ENCODE measurements at places on chromosomes 7 and 10.

DNA sequence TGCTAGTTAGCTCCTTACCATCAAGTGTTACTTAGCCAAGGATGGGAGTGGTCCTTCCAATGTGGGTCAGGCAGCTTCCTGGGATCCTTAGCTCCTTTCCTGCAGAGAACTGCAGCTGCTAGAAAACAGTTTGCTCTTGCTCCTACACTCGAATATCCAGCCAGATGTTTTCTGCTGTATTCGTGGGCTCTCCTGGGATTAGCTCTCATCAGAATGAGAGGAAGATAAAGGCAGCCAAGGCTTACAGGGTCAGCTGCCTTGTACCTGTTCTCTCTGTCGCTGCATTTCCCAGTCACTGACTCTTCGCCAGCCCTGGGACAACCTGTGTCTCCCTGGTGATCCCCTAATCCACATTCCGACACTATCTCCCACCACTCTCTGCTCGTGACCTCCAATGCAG, 29.0 kb downstream of the NEUROD6 start:
- DNase-seq, result no peak

- DNase-seq, result no peak
These were observed 117.2 kb downstream of the PIP4K2A start for GRCh38 chr10:22597138-22597537.

DNA sequence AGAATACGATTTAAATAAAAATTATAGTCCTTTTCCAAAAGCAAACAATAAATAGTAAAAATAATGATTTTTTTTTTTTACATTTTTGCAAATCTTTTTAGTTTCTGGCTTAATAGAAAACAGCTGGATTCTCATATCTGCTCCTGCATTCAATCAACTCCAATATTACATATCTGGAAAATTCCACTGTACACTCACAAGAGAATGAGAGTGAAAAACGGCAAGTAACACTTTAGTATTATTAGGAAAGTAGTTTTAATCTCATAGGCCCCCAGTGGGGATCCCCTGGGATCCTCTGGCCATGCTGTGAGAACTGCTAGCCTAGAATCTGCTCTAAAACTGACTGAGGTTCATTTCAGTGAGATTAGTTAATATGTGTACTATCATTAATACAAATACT, 128.6 kb upstream of the LRRN3 start:
- DNase-seq, result no peak

- DNase-seq, result no peak
These were observed 134.8 kb upstream of the SEMA3C start for GRCh38 chr7:81053623-81054022.

- DNase-seq, result no peak
These were observed 422.2 kb upstream of the ANKRD30A start for GRCh38 chr10:36703179-36703578.

GRCh38 chr7:150848111-150848510, 4.2 kb upstream of the AOC1 start:
- DNase-seq, result no peak

DNA sequence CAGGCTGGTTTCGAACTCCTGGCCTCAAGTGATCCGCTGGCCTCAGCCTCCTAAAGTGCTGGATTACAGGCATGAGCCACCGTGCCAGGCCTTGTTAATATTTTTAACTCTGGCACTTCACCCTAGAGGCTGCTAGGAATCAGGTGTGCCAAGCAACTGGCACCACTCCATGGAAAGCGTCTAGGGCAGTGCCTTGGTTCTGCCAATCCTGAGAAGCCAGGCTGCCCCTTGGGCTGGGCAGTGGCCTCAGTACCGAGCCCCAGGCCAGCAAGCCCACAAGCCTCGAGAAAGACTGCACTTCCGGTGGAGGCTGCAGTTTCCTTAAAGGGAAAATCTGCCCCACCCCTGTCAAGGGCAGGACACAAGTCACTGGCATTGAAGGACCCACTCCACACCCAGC, 11.3 kb downstream of the ALKBH4 start:
- DNase-seq, result no peak

GRCh38 chr10:110354322-110354766, 49.6 kb upstream of the SMNDC1 start:
- peak; percentile 60 for DNase-seq

DNA sequence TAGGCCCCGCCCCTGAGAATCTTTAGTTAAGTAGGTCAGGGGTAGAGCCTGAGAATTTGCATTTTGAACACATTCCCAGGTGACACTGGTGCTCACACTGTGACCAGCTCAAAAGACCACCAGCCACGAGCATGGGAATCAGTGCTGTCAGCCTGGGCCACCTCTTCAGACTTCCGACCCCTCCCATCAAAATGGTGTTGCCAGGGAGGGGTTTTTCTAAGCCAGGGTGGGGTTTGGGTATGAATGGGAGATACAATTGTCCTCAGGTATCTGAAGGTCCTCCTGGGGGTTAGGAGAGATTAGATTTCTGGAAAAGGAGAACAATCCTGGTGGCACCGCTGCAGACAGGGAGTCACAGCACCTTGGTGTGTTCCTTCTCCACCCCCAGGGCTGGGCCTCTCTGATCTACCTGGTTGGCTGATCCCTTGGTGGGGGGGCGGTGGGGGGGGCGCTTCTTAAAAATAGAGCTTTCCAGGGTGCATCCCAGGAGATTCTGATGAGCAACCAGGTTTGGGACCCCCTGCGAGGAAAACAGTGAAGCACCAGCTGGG, 111.5 kb upstream of the ANLN start:
- no peak for DNase-seq

DNA sequence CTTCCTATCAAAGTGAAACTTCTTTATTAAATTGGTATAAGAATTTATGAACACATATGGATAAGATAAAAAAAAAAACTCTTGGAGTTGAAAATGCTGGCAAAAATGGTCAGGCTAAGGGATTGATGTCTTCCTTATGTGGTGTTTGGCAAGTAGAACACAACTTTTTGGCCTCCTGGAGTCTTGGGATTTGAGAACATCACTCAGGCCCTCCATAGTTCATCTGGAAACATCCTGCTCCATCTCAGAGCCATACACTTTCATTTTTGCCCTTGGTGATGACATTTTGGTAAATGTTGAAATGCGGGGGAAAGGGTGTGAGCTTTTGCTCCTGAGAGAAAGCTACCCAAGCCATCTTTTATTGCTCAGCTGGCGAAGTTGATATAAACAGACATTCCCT, 27.5 kb upstream of the BTBD16 start:
- DNase-seq, result no peak

- DNase-seq, result no peak
These were observed 28.7 kb downstream of the GHRHR start for GRCh38 chr7:30992414-30992813.

DNA sequence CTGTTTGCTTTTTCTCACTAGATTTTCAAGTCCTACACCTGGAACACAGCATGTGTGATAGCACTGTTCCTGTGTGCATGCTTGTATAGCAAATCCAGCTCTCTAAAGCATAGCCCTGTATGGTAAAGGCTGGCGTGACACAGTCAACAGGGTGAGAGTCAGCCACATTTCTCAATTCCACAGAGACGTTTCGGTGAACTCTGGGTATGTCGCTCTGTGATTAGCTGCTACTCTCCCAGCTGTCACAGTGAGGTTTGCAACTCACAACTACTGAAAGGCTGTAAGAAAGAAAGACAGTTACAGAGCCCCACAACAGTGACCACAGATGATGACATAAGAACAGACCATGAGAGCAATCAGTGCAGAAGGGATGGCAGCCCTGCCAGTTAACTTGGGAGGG, 170.6 kb upstream of the IMMP2L start:
- no peak for DNase-seq

- DNase-seq, result no peak
These were observed 95.9 kb downstream of the CUX1 start for GRCh38 chr7:101913247-101913721.

- no peak for DNase-seq
These were observed 5.5 kb upstream of the IKZF1 start for GRCh38 chr7:50298811-50299562.

- no peak for DNase-seq
These were observed 217.4 kb upstream of the KLF14 start for GRCh38 chr7:130951303-130951975.

DNA sequence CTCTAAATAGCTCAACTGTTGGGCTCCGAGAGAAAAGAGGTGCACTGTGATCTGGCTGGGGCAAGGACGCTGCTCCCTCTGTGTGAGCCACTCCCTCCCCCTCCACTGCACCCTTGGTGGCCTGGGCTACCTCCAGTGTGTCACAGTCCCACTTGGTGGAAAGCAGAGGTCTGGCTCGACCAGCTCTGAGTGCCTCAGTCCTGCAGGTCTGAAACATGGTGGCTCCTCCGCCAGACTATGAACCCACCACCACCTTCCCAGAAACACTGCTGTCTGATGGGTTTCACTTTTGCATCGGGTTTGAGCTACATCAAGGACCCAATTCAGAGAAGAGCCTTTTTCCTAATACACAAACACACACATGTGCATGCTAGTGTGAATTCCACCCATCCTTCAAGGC, 500.1 kb downstream of the RPS24 start:
- no peak for DNase-seq

- no peak for DNase-seq
These were observed 682 bp downstream of the TBXAS1 start for GRCh38 chr7:139829775-139830117.

DNA sequence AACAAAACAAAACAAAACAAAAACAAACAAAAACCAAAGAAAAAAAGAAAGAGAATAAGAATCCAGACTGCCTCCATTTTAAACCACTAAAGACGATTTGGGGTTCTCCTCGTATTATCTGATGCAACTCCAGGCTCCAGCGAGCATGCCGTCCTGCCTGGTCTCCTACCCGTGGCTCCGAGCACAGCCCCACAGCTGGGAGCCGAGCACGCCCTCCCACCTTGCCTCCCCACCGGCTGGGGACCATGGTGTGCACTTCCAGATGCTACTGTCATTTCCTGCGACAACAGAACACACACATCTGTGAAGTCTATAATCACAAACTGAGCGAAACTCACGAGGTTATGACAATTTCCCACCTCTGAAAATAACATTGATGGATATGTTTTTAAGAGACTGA, 113.1 kb downstream of the ADARB2 start:
- no peak for DNase-seq

GRCh38 chr7:77258593-77258992, 59.0 kb upstream of the FGL2 start:
- peak; percentile 64 for DNase-seq

- DNase-seq, result no peak
These were observed 1.9 kb downstream of the SCART1 start for GRCh38 chr10:133455611-133456031.

DNA sequence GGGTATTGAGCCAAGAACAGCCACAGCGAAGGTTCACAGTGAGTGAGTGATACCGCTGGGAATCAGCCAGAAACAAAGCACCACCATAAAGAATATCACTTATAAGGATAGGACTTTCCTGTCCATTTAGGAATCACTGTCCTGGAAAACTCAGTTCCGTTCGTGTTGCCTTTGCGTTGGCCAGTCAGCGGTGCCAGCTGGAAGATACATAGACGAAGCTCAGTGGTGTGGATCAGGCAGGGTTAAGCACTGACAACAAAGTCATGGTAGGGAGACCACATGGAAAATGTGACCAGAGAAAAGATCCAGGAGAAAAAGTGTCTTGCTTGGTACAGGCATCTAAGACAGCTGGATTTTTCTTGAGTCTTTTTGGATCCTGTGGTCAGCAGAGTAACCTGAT, 579.7 kb upstream of the DPP6 start:
- DNase-seq, result no peak

DNA sequence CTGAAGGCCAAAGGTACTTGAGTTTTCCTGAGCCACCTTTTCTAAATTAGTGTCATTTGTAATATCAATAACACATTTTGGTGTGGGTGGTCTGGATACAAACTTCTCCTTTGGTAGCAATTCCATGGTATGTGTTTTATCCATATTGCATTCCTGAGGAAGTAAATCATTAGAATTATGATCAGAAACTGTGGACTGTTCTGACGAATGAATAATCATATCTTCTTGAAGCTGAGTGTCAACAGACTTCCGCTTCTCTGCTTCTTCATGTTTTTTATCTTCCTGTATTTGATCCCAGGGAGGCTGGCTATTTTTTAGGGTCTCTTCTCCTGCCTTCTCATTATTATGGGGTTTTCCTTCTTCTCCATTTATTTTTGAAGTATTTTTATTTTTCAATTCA, 81.4 kb downstream of the NRBF2 start:
- DNase-seq, result no peak

DNA sequence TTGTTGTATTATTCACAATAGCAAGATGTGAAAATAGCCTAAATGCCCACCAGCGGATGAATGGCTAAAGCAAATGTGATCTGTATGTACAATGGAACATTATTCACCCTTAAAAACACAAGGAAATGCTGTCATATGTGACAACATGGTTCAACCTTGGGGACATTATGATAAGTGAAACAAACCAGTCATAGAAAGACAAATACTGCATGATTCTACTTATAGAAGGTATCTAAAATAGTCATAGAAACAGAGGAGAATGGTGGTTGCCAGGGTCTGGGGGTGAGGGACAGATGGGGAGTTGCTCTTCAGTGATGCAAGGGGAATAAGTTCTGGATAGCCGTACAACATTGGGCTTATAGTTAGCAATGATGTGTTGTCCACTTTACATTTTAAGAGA, 58.4 kb downstream of the NRF1 start:
- DNase-seq, result no peak

DNA sequence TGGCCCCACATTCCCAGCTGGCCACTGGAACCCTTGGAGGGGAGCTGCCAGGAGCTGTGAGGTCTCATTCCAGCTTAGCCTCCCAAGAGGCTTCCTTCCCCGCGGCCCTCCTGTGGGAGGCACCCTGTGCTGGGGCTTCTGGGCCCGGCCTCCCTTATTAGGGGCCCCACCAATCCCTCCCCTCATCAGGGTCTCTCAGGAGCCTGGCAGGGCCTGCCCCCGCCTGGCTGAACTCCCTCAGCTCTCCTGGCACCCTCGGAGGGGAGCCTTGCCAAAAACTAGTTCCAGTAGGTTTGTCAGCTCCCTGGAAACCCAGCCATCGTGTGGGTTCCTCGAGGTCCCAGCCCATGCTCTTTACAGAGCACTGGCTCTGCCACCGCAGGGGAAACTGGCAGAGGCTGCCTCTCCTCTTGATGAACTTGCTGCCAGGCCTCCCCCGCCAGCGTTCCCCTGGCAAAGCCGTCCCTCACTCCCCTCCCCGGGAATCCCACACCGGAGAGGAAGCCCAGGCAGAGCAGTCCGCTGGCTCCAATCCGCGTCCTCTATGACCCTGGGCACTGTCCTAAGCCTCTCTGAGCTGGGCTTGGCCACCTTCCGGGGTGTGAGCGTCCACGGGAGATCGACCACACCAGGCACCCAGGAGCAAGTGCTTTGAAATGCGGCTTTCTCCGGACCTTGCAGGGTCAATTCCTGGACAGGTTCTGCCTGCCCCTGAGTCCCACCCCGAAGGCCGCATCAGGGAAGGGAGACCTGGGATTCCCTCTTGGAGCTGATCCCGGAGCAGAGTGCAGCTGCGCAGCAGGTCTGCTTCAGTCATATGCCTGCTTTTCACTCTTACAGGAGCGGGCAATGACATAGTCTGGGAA, 139.8 kb downstream of the ARHGAP22 start:
- DNase-seq, result no peak

GRCh38 chr10:72552857-72553256, 73.0 kb downstream of the MICU1 start:
- no peak for DNase-seq

- no peak for DNase-seq
These were observed 3.4 kb upstream of the MYL7 start for GRCh38 chr7:44144426-44144967.

GRCh38 chr7:120991581-120991980, 3.1 kb downstream of the CPED1 start:
- DNase-seq, result no peak

GRCh38 chr10:98097175-98097574, 37.3 kb upstream of the R3HCC1L start:
- no peak for DNase-seq

GRCh38 chr10:72736176-72736827, 44.4 kb downstream of the MCU start:
- peak; percentile 80 for DNase-seq
